ENCODE measurements at places on chromosomes 3 and 15. TPM values are rescaled to one million over a fixed set of nuclear protein-coding genes. Genes with fewer than 3 reads are reported as not detected.

The MAN2C1 gene
- 198 TPM for total RNA-seq

The IL17RE gene
- 13.7 TPM for total RNA-seq

GRCh38 chr3:42052484-42053351, 38.4 kb upstream of the TRAK1 start:
- no peaks in the 10 kb centered on the region for H3K36me3 ChIP-seq
- DNase-seq, result no peak
- H3K4me3 ChIP-seq, result no peak overlapping the region
- H3K27me3 ChIP-seq, result no peaks in the 10 kb centered on the region
- H3K27ac ChIP-seq, result peak overlapping the region; percentile 24

The C2CD4A gene
- total RNA-seq, result 0.19 TPM

- H3K36me3 ChIP-seq, result no peaks in the 10 kb centered on the region
- no peak overlapping the region for H3K27ac ChIP-seq
- DNase-seq, result no peak
- H3K4me1 ChIP-seq, result no peaks in the 10 kb centered on the region
- H3K4me3 ChIP-seq, result no peak overlapping the region
- no peaks in the 10 kb centered on the region for H3K27me3 ChIP-seq
Measured at GRCh38 chr15:77692614-77693013, 59.9 kb upstream of the LINGO1 start.

DNA sequence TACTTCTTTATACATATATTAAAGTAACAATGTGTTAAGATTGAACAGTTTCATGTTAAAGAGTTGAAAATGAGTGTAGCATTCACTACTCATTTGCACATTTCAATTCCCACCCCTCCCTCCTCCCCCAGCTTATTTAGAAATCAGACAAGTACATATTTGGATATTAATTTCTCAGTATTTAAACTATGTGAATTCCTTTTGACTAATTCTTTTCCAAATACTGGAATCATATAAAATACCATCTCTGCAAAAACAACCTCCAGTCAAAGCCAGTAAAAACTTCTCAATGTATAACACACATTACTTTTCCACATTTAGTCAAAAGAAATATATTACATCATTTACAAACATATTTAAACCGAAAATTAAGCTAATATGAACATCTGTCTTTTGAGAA, 25.5 kb upstream of the SHC4 start:
- no peak overlapping the region for H3K4me3 ChIP-seq
- no peak overlapping the region for H3K27ac ChIP-seq
- H3K36me3 ChIP-seq, result peaks cover 5% of the 10 kb centered on the region
- no peaks in the 10 kb centered on the region for H3K27me3 ChIP-seq

- no peaks in the 10 kb centered on the region for H3K27me3 ChIP-seq
- H3K27ac ChIP-seq, result no peak overlapping the region
- no peaks in the 10 kb centered on the region for H3K4me1 ChIP-seq
- H3K4me3 ChIP-seq, result no peak overlapping the region
- no peaks in the 10 kb centered on the region for H3K36me3 ChIP-seq
Measured at GRCh38 chr3:125238759-125239158, 26.2 kb upstream of the SLC12A8 start.

DNA sequence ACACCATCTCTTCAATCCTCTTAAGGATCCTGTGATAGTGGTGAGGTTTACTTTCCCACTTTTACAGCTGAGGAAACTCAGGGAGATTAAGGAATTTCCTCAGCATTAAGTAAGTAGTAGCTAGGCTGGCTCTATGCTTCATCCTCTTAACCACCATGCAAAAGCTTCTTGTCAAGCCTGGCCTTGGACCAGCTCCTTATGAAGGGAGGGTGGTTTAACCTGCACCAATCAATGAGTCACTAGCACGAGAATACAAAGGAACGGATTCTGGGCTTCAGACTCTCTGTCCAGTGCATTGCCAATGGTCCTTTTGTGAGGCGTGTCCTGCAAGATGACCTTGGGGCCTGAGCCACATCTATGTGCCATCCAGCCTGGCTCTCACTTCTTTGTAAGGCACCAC, 202.0 kb upstream of the CFAP20DC start:
- H3K27ac ChIP-seq, result no peak overlapping the region
- DNase-seq, result no peak
- H3K4me1 ChIP-seq, result no peaks in the 10 kb centered on the region
- no peaks in the 10 kb centered on the region for H3K36me3 ChIP-seq
- H3K4me3 ChIP-seq, result no peak overlapping the region
- H3K27me3 ChIP-seq, result no peaks in the 10 kb centered on the region

DNA sequence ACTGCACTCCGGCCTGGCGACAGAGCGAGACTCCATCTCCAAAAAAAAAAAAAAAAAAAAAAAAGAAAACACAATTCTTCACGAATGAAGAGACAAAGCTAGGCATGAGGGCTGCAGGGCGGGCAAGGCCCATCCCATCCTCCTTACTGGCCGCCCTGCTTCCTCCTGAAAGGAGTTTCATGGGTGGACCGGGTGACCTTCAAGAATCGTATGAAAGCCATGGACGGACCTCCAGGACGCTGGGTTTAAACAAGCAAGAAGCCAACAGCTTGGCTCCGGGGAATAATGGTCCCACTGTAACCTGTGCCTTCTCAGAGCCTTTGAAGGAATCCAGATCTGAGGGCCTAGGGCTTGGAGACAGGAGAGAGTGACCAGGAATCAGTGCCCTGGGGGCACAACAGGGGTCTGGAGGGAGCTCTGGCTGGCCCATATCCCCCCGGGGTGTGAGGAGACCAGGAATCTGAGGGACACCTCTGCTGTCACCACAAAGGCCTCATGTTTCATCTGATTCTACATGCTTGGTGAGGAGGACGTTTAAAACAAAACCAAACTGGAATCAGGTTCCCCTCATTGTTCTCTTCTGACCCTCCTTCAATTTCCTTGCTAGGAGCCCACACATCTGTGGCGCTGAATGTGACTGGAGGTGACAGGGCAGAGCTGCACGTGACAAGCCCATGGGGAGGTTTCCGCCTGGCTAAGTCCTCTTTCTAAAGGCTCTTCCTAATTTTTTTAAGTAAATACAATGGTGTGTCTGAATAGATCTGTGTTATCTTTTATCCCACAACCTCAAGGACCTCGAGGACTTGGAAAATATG, 46.1 kb downstream of the WHAMM start:
- H3K27me3 ChIP-seq, result no peaks in the 10 kb centered on the region
- no peak for DNase-seq
- no peak overlapping the region for H3K4me3 ChIP-seq
- H3K36me3 ChIP-seq, result no peaks in the 10 kb centered on the region

The AGBL1 gene
- not detected for total RNA-seq

DNA sequence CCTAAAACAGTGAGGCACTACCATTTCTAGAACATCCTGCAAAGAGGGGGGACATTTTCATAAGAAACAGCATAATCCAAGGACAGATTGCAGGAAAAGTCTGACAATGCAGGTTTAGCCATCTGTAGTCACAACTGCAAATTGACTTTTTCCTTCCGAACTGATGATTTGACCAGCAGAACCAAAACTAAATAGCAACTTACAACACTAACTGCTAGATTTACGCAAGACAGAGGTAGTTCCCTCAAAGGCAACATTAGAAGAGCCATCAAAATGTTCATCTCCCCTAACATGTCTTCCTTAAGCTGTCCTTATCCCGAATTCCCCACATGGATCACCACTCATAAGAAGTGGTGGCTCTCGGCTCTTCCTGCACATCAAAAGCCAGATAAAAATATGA, 129.6 kb downstream of the GADL1 start:
- no peak overlapping the region for H3K4me3 ChIP-seq
- DNase-seq, result no peak
- H3K4me1 ChIP-seq, result no peaks in the 10 kb centered on the region
- no peaks in the 10 kb centered on the region for H3K27me3 ChIP-seq
- no peaks in the 10 kb centered on the region for H3K36me3 ChIP-seq

GRCh38 chr3:73179601-73180000, 118.1 kb downstream of the EBLN2 start:
- H3K36me3 ChIP-seq, result no peaks in the 10 kb centered on the region
- no peaks in the 10 kb centered on the region for H3K27me3 ChIP-seq
- no peak overlapping the region for H3K4me3 ChIP-seq
- no peaks in the 10 kb centered on the region for H3K4me1 ChIP-seq
- no peak for DNase-seq

The GPR149 gene
- not detected for total RNA-seq

DNA sequence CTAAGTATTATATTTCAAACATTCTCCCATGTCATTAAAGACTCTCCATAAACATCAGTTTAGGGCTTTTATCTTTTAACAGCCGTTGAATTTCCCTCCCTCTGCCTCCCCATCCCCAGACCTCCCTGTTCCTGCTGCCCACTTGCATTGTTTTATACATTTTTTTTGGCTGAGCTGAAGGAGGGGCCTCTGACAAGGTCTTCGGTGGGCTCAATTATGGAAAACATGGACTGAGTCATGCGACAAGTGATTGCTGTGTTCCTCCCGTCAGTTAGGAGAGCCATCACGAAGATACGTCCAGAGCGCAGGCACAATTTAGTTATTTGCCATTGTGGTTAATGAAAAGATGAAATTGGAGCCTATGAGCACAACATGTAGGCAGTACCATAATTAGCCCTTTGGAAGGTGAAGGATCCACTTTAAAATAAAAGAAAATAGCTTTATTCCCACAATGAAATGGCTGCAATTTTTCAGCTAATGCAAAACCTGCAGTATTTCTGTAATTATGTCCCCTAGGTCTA, 12.0 kb upstream of the NMNAT3 start:
- DNase-seq, result no peak
- no peak overlapping the region for H3K27ac ChIP-seq
- no peak overlapping the region for H3K4me3 ChIP-seq
- H3K36me3 ChIP-seq, result no peaks in the 10 kb centered on the region
- H3K27me3 ChIP-seq, result no peaks in the 10 kb centered on the region
- H3K4me1 ChIP-seq, result no peaks in the 10 kb centered on the region

The CPLX3 gene
- not detected for total RNA-seq

The OR5K2 gene
- total RNA-seq, result not detected

DNA sequence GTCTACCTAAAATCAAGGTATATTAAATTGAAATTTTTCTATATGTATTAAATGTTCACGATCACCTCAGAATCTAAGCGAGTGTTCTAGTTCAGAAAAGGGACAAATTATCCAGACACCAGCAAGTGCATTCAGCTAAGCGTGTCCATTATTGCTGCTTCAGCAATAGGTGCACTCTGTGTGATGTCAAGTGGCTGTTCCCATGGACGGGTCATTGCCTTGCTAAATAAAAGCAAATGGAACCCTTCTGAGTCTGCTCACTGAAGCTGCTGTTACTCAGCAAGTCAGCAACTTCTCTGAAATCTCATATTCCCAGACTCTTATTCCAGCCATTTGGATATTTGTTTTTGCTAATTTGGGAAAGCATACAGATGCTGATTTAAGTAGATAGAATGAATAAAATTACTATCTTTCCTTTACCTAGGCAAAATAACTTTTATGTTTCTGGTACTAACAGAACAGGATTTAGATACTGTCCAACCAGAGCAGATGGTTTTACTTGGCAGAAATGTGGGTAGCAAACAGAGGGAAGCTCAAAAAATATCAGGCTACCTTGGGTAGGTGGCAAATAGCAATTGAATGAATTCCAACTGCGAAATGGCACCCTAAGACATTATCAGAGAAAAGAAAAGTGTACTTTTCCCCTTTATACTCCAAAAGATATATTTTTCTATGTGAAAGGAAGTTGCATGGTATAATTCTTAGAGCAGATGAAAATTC, 407.0 kb downstream of the GAP43 start:
- DNase-seq, result no peak
- H3K27ac ChIP-seq, result no peak overlapping the region
- no peaks in the 10 kb centered on the region for H3K4me1 ChIP-seq
- H3K36me3 ChIP-seq, result no peaks in the 10 kb centered on the region
- H3K4me3 ChIP-seq, result no peak overlapping the region

DNA sequence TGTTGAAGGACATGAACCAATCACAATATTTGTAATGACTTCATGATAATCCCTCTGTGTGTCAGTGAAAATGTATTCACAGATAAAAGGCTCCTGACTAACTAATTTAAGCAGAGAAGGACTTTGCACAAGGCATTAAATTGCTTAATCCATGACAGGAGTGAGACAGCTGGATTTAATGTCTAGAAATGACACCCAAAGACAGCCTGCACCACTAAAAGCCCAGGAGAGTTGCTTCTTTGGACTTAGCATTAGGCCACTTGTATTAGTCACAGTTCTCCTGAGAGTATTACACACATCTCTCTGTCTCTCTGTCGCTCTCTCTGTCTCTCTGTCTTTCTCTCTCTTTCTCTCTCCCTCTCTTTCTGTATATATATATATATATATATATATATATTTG, 180.4 kb downstream of the GOLGA8K start:
- no peaks in the 10 kb centered on the region for H3K27me3 ChIP-seq
- no peak overlapping the region for H3K4me3 ChIP-seq
- H3K27ac ChIP-seq, result no peak overlapping the region
- no peaks in the 10 kb centered on the region for H3K36me3 ChIP-seq
- DNase-seq, result no peak

GRCh38 chr15:78715434-78715833, 74.4 kb upstream of the CHRNB4 start:
- H3K27me3 ChIP-seq, result no peaks in the 10 kb centered on the region
- no peaks in the 10 kb centered on the region for H3K36me3 ChIP-seq
- no peak overlapping the region for H3K27ac ChIP-seq
- DNase-seq, result no peak

DNA sequence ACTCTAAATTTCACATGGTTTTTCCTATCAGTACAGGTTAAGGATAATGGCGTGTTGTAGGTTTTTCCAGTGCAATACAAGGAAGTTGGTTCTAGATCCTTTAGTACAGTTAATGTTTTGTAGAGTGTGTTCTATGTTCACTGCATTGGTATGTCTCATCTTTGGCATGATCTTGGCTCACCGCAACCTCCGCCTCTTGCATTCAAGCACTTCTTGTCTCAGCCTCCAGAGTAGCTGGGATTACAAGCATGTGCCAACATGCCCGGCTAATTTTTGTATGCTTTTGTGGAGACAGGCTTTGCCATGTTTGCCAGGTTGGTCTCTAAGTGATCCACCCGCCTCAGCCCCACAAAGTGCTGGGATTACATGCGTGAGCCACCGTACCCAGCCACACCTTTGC, 30.4 kb downstream of the SNRPN start:
- no peak overlapping the region for H3K4me3 ChIP-seq
- no peak overlapping the region for H3K27ac ChIP-seq
- no peak for DNase-seq

The VPS8 gene
- 57.9 TPM for total RNA-seq

DNA sequence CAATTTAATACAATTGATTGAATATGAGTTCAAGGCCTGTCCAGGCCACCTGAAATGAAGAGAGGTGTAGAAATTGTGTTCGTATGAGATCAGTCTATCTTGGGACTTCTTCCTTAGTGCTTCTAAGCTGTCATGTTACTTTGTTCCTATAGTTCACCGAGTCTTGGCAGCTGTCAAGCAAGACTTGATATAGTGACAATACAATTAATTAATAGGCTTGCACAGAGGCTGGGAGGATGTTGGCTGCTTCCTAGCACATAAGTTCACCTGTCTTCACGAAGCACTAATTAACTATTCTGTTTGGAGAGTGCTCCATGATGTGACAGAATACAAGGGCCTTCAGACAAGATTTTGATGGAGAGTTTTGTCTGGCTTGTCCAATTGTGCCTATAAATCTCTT, 103.7 kb upstream of the CD96 start:
- no peak for DNase-seq
- no peak overlapping the region for H3K27ac ChIP-seq
- H3K4me1 ChIP-seq, result no peaks in the 10 kb centered on the region
- H3K4me3 ChIP-seq, result no peak overlapping the region

- H3K27ac ChIP-seq, result no peak overlapping the region
- H3K36me3 ChIP-seq, result no peaks in the 10 kb centered on the region
- H3K27me3 ChIP-seq, result no peaks in the 10 kb centered on the region
Measured at GRCh38 chr15:70214941-70215635, 117.4 kb upstream of the TLE3 start.

Data from aorta (tissue), 5 donors.